Thoracic aorta (tissue), 2 donors: ENCODE measurements at places on chromosomes 5 and 9.

GRCh38 chr5:143236682-143237081 lies 166.8 kb downstream of the NR3C1 start:
- no peaks in the 10 kb centered on the region for H3K36me3 ChIP-seq
- no peaks in the 10 kb centered on the region for H3K27me3 ChIP-seq
- no peak overlapping the region for H3K4me3 ChIP-seq

DNA sequence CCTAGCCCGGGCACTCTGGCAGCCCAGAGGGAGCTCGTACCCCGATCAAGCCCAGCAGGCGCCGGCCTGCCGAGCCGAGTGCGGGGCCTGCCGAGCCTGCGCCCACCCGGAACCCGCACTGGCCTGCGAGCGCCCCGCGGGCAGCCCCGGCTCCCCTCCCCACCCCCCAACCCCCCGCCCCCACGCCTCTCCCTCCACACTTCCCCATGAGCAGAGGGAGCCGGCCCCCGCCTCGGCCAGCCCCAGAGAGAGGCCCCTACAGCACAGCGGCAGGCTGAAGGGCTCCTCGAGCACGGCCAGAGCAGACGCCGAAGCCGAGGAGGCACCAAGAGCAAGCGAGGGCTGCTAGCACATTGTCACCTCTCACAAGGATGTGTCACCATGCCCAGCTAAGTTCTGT lies 36.2 kb upstream of the CCDC180 start:
- no peaks in the 10 kb centered on the region for H3K36me3 ChIP-seq
- H3K4me1 ChIP-seq: no peaks in the 10 kb centered on the region
- no peak overlapping the region for H3K27ac ChIP-seq
- no peak overlapping the region for H3K4me3 ChIP-seq
- DNase-seq: no peak
- H3K27me3 ChIP-seq: no peaks in the 10 kb centered on the region

GRCh38 chr9:120715389-120715924 lies 1.2 kb upstream of the MEGF9 start:
- peaks cover 39% of the 10 kb centered on the region for H3K4me1 ChIP-seq
- no peaks in the 10 kb centered on the region for H3K36me3 ChIP-seq
- no peak overlapping the region for H3K27ac ChIP-seq
- no peak overlapping the region for H3K4me3 ChIP-seq
- H3K27me3 ChIP-seq: no peaks in the 10 kb centered on the region
- no peak for DNase-seq

- no peak for DNase-seq
- no peaks in the 10 kb centered on the region for H3K36me3 ChIP-seq
- peaks cover 4% of the 10 kb centered on the region for H3K4me1 ChIP-seq
- H3K27ac ChIP-seq: no peak overlapping the region
- no peak overlapping the region for H3K4me3 ChIP-seq
Observed at GRCh38 chr5:1548702-1549474, 25.1 kb upstream of the LPCAT1 start.

- peaks cover 3% of the 10 kb centered on the region for H3K4me1 ChIP-seq
- no peak overlapping the region for H3K4me3 ChIP-seq
- no peak for DNase-seq
- peaks cover 5% of the 10 kb centered on the region for H3K36me3 ChIP-seq
- H3K27ac ChIP-seq: no peak overlapping the region
Observed at GRCh38 chr5:177189965-177190364, 56.4 kb downstream of the NSD1 start.

GRCh38 chr9:20593537-20593936 lies 28.8 kb downstream of the MLLT3 start:
- H3K4me3 ChIP-seq: no peak overlapping the region
- H3K36me3 ChIP-seq: no peaks in the 10 kb centered on the region
- DNase-seq: no peak
- H3K27me3 ChIP-seq: no peaks in the 10 kb centered on the region

GRCh38 chr5:61130289-61130688 lies 32.0 kb downstream of the SMIM15 start:
- no peak overlapping the region for H3K4me3 ChIP-seq
- H3K36me3 ChIP-seq: no peaks in the 10 kb centered on the region
- H3K4me1 ChIP-seq: no peaks in the 10 kb centered on the region
- no peak overlapping the region for H3K27ac ChIP-seq
- no peak for DNase-seq

DNA sequence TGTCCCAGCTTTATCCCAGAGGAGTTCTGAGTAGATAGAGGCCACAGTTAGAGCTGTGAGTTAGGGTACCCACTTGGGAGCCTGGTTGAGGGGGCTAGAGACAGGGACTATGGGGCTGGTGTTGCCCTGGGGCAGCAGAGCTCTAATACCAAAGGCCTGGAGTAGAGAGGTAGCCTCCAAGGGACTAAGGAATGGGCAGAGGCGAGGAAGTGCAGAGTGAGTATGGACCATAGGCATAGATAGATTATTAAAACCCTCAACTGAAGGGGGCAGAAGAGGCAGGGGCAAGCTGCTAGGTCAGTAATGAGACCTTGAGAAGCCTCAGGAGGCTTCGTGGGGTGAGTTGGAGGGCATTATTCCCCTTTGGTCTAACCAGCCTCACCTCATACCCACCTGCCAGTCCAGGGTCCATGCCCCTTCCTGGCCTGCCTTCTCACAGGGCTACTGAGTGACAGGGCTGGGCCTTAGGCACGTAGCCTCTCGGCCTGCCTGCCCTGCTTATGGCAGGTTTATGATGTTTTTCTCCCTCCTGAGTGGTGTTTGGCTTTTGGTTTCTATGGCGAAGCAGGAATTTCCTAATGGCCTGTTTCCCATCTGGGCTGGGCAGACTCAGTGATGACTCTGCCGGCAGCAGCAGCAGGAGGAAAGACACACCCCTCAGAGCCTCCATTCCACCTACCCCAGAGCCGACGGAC lies 8.0 kb downstream of the PDLIM4 start:
- H3K27ac ChIP-seq: peak overlapping the region; percentile 90
- H3K27me3 ChIP-seq: no peaks in the 10 kb centered on the region
- H3K36me3 ChIP-seq: no peaks in the 10 kb centered on the region
- DNase-seq: no peak

DNA sequence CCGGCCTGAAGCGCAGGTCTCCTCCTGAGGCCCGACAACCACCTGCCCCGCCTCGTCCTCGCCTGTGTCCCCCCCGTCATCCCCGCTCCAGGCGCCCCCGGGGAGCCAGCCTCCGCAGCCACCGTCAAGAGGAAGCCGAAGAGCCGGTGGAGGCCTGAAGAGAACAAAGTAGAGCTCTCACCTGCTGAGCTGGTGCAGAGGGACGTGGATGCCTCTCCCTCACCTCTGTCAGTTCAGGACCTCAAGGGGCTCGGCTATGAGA lies 169.9 kb downstream of the HINT1 start:
- DNase-seq: no peak
- no peaks in the 10 kb centered on the region for H3K36me3 ChIP-seq
- no peak overlapping the region for H3K27ac ChIP-seq
- H3K4me3 ChIP-seq: no peak overlapping the region
- H3K27me3 ChIP-seq: no peaks in the 10 kb centered on the region
- H3K4me1 ChIP-seq: no peaks in the 10 kb centered on the region

- H3K4me3 ChIP-seq: no peak overlapping the region
- H3K36me3 ChIP-seq: no peaks in the 10 kb centered on the region
- no peak for DNase-seq
- H3K27me3 ChIP-seq: no peaks in the 10 kb centered on the region
- no peaks in the 10 kb centered on the region for H3K4me1 ChIP-seq
Observed at GRCh38 chr9:1989500-1989899, 25.6 kb upstream of the SMARCA2 start.

- no peaks in the 10 kb centered on the region for H3K27me3 ChIP-seq
- H3K4me3 ChIP-seq: no peak overlapping the region
- peaks cover 26% of the 10 kb centered on the region for H3K36me3 ChIP-seq
- H3K4me1 ChIP-seq: peaks cover 26% of the 10 kb centered on the region
- DNase-seq: peak; percentile 28
Observed at GRCh38 chr5:71601222-71602026, 14.3 kb downstream of the MCCC2 start.

GRCh38 chr5:95565280-95565920 lies 10.5 kb downstream of the ARSK start:
- no peak for DNase-seq
- H3K4me1 ChIP-seq: no peaks in the 10 kb centered on the region
- H3K4me3 ChIP-seq: no peak overlapping the region
- no peaks in the 10 kb centered on the region for H3K27me3 ChIP-seq
- H3K27ac ChIP-seq: no peak overlapping the region

- H3K4me3 ChIP-seq: no peak overlapping the region
- no peak for DNase-seq
- H3K27ac ChIP-seq: no peak overlapping the region
- H3K4me1 ChIP-seq: no peaks in the 10 kb centered on the region
Observed at GRCh38 chr9:116000748-116001329, 152.8 kb upstream of the PAPPA start.

GRCh38 chr5:101458587-101458986 lies 555.5 kb upstream of the ST8SIA4 start:
- H3K4me3 ChIP-seq: no peak overlapping the region
- H3K27me3 ChIP-seq: no peaks in the 10 kb centered on the region
- H3K36me3 ChIP-seq: no peaks in the 10 kb centered on the region
- DNase-seq: no peak
- H3K27ac ChIP-seq: no peak overlapping the region

- DNase-seq: no peak
- no peak overlapping the region for H3K4me3 ChIP-seq
- H3K4me1 ChIP-seq: peaks cover 96% of the 10 kb centered on the region
- H3K27ac ChIP-seq: peak overlapping the region; percentile 96
- H3K36me3 ChIP-seq: no peaks in the 10 kb centered on the region
Observed at GRCh38 chr9:120920806-120921178, 5.8 kb downstream of the TRAF1 start.

DNA sequence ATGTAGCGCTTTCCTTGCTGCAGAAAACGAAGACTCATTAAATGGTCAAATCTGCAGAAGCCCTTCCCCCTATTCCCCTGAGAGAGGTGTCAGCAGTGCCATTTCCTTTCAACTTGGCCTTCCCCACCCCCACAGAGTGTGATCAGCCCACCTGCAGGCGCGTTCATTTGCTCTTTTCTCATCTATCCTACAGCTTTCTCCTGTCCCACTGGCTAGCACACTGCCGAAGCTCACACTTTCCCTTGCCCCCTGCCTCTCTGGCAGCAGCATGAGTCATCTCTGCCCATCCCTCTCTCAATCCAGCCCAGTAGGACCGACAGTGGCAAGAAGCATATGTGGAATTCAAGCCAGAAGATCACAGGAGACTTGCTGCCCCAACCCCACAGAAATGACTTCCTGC lies 213.8 kb downstream of the FAM114A2 start:
- no peaks in the 10 kb centered on the region for H3K4me1 ChIP-seq
- no peak overlapping the region for H3K27ac ChIP-seq
- no peak overlapping the region for H3K4me3 ChIP-seq
- H3K27me3 ChIP-seq: no peaks in the 10 kb centered on the region
- H3K36me3 ChIP-seq: no peaks in the 10 kb centered on the region
- no peak for DNase-seq

DNA sequence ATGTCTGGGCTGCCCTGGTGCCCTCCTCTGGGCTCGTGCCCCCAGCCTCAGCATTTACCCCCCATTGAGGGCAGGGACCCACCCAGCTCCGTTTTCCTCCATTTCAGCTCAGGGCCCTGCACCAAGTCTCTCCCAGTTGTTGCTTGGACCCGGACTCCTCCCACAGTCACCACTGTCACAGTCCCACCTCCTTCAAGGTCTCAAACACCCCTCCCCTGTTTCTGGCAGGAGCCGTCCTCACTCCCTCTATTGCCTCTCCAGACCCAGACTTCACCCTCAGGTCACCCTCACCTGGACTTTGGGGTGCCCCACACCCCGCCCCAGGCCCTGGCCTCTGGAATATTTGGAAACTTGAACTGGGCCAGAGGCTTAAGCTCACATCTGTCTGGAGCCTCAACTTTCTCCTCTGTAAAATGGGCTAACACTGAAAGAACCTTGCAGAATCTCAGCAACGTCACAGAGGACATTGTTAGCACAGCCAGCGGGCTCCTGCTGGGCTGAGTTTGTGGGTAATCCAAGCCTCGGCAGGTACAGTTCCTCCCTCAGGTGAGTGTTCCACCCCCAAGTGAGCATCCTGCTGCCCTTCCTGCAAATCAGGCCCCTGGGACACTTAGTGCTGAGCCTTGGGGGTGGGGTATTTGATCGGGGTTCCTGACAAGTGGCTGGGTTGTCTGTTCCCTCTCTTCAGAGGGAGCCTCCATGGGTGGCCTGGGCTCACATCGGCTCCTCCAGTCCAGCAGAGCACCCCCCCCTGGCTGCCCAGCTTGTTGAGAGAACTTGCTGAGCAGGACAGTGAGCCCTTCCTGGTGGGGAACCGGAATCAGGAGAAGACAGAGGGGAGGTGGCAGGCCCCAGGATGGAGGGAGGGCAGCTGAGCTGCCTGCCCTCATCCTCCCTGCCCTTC lies 130.1 kb downstream of the C9orf50 start:
- peaks cover 55% of the 10 kb centered on the region for H3K4me1 ChIP-seq
- peak overlapping the region; percentile 99 for H3K27ac ChIP-seq
- DNase-seq: no peak
- H3K27me3 ChIP-seq: no peaks in the 10 kb centered on the region

DNA sequence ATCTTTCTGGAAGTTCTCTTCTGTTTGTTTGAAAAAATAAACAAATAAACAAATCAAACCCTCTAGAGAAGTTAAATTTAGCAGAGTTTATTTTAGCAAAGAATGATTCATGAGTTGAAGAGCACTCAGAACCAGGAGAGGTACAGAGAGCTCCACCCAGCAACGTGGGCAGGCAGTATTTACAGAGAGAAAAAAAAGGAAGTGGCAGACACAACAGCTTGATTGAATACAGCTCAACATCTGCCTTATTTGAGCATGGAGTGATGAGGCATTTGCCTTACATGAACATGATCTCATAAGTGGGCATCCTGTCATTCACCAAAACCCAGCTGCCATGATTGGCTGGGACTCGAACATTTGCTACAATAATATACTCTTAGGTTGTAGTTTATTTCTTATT lies 381.6 kb upstream of the ADAMTS16 start:
- no peaks in the 10 kb centered on the region for H3K36me3 ChIP-seq
- H3K4me3 ChIP-seq: no peak overlapping the region
- H3K27ac ChIP-seq: no peak overlapping the region
- H3K4me1 ChIP-seq: no peaks in the 10 kb centered on the region

GRCh38 chr5:177484902-177485549 lies 11.6 kb upstream of the DBN1 start:
- no peak for DNase-seq
- H3K27ac ChIP-seq: peak overlapping the region; percentile 70
- peaks cover 92% of the 10 kb centered on the region for H3K4me1 ChIP-seq
- H3K27me3 ChIP-seq: no peaks in the 10 kb centered on the region
- H3K36me3 ChIP-seq: peaks cover 65% of the 10 kb centered on the region

DNA sequence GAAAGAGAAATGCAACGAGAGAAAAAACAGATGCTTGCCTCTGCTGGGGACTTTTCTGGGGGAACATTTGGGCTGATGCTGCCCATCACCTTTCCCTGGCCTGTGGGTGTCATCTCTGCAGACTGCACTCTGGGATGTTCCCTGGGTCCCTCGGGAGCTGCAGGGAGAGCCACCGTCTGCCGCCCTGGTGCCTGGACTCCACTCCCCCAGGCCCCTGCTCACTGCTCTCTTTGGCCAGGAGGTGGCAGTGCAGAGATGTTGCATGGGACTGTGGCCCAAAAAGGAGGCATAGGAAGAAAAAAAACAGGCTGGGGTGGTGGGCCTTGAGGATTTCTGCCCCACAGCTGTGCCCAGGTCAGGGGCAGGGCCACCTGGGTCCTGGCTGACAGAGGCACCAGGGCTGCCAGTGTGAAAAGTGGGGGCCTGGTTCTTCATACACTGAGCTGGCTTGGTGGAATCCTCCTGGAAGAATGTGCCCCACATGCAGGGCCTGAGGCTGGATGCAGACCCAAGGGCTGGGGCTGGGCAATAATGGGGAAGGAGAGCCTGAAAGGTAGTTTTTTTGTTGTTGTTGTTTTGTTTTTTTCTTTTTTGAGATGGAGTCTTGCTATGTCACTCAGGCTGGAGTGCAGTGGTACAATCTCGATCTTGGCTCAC lies 353.6 kb downstream of the SLIT3 start:
- no peaks in the 10 kb centered on the region for H3K27me3 ChIP-seq
- no peaks in the 10 kb centered on the region for H3K36me3 ChIP-seq
- no peak for DNase-seq
- no peak overlapping the region for H3K27ac ChIP-seq
- H3K4me1 ChIP-seq: no peaks in the 10 kb centered on the region
